ENCODE measurements at places on chromosomes 4 and X.

- DNase-seq, result peak; percentile 35
Measured at GRCh38 chrX:39653691-39654090, 444.1 kb downstream of the BCOR start.

DNA sequence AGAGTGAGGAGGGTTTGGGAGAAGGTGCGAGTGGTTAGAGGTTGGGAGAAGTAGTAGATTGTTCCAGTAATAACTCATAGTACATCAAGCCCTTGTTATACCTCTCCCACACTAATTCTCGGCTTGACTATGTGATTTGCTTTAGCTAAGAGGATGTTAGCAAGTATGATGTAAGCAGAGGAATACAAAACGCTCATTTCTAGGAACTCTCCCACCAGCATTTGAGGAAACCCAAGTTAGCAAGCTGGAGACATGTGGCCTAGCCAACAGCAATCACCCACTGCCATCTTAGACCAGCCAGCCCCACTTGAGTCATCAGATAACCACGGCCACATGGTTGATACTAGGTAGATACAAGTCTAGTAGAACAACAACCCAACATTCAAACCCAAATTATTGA, 14.2 kb downstream of the FTHL17 start:
- no peak for DNase-seq

- DNase-seq, result no peak
Measured at GRCh38 chr4:76058888-76059426, 15.6 kb upstream of the ART3 start.

DNA sequence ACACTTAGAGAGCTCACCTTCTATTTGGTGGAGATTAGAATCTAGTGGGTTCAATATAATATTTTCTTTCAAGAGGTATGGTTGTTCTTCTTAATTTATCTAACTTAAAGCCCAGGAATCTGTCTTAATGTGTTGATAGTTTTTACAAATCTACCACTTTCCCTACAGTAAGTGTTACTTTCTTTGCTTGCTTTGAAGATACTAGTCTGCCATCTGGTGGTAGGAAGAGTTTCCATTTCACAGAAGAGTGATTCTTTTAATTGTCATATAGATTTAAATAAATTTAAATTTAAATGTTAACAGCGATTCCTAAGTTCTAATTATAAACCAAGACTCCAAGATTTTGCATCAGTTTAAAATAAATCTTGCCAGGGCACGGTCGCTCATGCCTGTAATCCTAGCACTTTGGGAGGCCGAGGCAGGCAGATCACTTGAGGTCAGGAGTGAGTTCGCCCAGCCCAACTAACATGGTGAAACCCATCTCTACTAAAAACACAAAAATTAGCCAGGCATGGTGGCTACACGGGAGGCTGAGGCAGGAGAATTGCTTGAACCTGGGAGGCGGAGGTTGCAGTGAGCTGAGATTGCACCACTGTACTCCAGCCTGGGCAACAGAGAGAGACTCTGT, 43.5 kb downstream of the NUDT9 start:
- peak; percentile 48 for DNase-seq

DNA sequence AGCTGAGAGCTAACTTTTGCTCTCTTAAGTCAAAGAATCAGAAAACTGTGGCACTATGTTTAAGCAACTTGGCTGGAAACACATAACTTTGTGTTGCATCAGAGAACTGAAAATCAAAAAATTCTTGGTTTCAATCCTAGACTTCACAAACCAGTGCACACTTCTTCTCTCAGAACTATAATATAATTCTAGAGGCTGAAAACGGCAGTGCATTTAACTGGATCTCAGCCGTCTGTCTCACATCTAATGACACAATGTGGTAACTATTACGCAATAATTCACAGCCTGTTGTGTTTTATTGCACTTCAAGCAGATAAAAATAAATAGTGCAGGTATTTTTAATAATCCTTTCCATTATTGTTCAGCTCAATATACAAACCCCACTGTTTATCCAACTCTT, 260.6 kb upstream of the DIAPH2 start:
- DNase-seq, result no peak

DNA sequence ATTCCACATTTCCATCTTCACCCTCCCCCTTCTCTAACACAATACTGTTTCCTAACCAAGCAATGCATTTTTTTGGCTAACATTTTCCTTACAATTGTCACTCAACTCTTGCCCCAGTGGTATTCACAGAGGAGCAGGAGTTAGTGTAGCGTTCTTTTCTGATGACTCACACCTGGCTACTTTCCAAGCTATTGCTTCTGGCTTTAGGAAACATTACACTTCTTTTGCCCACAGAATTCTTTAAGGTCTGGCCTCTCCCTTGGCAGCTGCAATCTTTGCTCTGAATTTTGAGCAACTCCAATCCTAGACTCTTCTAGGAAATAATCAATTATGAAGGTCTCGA, 27.5 kb upstream of the PDGFC start:
- peak; percentile 100 for DNase-seq

GRCh38 chr4:171484681-171485080, 328.5 kb upstream of the GALNTL6 start:
- DNase-seq, result no peak

GRCh38 chr4:88350786-88351185, 27.9 kb upstream of the HERC6 start:
- no peak for DNase-seq

GRCh38 chr4:3416270-3416669, 25.5 kb upstream of the HGFAC start:
- no peak for DNase-seq

All from fibroblast of skin of scalp (primary cell).